GM23248 (cell line): ENCODE measurements at places on chromosomes 13 and 19. TPM values are rescaled to one million over a fixed set of nuclear protein-coding genes. Genes with fewer than 3 reads are reported as not detected.

Gene ZNF471
- total RNA-seq = 4.7 and 6.1 TPM in 2 replicates

Gene RASGRP4
- total RNA-seq = not detected in 2 replicates

Gene ZGLP1
- total RNA-seq = 1.8 and 2.5 TPM in 2 replicates

Gene DOCK6
- total RNA-seq = 10.7 and 13.9 TPM in 2 replicates

Gene OR1I1
- total RNA-seq = not detected in 2 replicates

Gene LYPD3
- total RNA-seq = not detected in 2 replicates

DNA sequence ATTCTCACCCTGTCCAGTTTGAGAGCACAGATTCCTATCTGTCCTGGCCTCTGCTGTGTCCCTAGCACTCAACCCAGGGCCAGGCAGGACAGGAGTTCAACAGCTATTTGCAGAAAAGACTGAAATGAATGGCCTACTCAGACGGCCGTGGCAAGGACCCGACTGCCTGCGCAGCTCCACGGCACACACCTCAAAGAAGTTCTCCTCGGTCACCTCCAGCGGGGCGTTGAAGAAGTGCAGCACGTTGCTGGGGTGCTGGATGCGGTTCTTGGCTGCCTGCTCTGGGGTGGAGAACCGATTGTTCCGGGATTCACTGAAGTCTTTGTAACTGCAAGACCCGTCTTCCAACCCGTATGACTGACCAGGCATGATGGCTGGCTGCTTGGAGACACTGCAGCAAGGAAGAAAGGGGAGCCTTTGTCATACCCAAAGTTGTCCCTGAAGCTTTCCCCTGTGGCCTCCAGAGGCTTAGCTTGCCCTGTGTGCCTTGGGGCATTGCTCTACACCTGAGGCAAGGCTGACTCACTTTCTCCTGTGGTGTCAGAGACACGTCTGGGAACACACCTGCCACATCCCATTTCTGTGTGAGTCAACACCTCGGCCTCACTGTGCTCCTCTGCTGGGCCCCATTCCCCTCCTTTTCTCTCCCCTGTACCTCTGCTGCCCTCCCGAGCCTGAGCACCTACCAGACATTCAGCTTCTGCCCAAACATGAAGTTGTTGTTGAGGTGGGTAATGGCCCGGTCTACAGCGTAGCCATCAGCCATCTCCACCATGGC, 6.8 kb upstream of the ECH1 start:
- no peaks in the 10 kb centered on the region for H3K27me3 ChIP-seq
- H3K36me3 ChIP-seq = peaks cover 70% of the 10 kb centered on the region
- DNase-seq = no peak
- peaks cover 8% of the 10 kb centered on the region; the same call in 1 of the 2 replicates for H3K4me1 ChIP-seq

DNA sequence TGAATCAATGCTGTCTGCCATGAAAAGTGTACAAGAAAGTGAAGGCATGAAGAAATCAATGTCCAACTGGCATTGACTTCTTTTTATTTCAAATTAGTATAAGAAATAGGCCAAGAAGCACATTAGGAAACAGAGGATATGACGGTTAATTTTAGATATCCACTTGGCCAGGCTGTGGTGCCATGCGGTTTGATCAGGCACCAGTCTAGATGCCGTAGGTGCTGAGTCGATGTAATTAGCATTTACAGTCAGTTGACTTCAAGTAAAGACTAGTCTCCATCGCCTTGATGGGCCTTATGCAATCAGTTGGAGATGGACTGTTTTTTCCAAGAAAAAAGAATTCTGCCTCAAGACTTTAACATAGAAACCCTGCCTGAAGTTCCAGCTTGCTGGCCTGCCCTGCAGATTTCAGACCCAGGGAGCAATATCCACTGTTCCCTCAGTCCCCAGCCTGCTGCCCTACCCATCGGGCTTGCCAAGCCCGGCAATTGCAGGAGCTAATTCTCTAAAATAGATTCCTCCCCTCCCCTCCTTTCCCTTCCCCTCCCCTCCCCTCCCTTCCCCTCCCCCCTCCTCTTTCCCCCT, 120.5 kb upstream of the PEG3 start:
- H3K27ac ChIP-seq = no peak overlapping the region
- H3K4me1 ChIP-seq = no peaks in the 10 kb centered on the region
- no peaks in the 10 kb centered on the region for H3K36me3 ChIP-seq
- no peaks in the 10 kb centered on the region for H3K27me3 ChIP-seq
- DNase-seq = no peak

GRCh38 chr13:101489643-101490405, 37.3 kb downstream of the ITGBL1 start:
- H3K27ac ChIP-seq = peak overlapping the region; percentile 21; the same call in 1 of the 2 replicates
- peaks cover 8% of the 10 kb centered on the region; the same call in 1 of the 2 replicates for H3K36me3 ChIP-seq
- H3K27me3 ChIP-seq = no peaks in the 10 kb centered on the region
- peaks cover 54% of the 10 kb centered on the region for H3K4me1 ChIP-seq
- peak; percentile 54 for DNase-seq

GRCh38 chr13:33353210-33353609, 67.7 kb upstream of the STARD13 start:
- no peak overlapping the region for H3K27ac ChIP-seq
- no peak overlapping the region for H3K4me3 ChIP-seq
- DNase-seq = no peak

- H3K27ac ChIP-seq = no peak overlapping the region
- H3K36me3 ChIP-seq = no peaks in the 10 kb centered on the region
- no peaks in the 10 kb centered on the region for H3K4me1 ChIP-seq
- DNase-seq = no peak
- peaks cover 52% of the 10 kb centered on the region for H3K27me3 ChIP-seq
Measured at GRCh38 chr19:47854459-47854858, 4.6 kb upstream of the TPRX2 start.

DNA sequence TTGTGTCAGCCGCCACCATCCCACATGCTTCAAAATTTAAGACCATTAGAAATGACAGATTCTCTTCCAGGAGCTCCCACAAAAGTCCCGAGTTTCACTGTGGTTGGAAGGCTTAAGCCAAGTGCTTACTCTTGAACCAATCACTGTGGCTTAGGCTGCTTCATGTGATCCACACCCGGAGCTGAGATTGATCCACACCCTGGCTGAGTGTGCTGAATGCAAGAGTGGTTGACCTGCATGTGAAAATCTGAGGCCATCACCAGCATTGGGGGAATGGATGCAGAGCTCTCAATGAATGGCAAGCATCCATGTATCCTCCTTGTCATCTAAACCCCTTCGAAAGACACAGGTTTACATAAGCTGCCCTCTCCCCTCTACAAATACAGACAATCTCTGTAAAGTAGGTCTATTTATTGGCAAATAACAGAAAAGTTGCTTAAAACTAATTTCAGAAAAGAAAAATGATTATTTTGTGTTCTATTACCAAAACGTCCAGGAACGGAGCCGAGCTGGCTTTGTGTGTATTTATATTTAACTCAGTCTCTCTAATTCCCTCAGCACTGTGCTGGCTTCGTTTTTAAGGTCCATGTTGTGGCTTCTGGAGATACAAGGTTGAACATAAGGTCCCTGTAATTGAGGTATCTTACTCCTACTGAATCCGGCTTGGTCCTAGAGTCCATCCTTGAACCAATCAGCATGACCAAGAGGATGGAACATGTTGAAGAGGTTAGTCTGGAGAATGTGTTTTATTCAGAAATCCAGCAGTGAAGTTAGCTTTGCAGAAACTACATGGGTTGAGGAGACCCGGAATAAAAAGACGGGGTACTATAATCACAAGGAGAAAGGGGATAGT, 332.4 kb downstream of the LIG4 start:
- 0 out of 2 replicates have a peak, but pooled peaks cover 7% of the 10 kb centered on the region for H3K27me3 ChIP-seq
- DNase-seq = no peak
- H3K4me1 ChIP-seq = peaks cover 31% of the 10 kb centered on the region
- no peak overlapping the region for H3K27ac ChIP-seq

- H3K27me3 ChIP-seq = peaks cover 63% of the 10 kb centered on the region
- H3K27ac ChIP-seq = no peak overlapping the region
- H3K36me3 ChIP-seq = no peaks in the 10 kb centered on the region
- H3K4me1 ChIP-seq = no peaks in the 10 kb centered on the region
- no peak overlapping the region for H3K4me3 ChIP-seq
- DNase-seq = no peak
Measured at GRCh38 chr13:57633950-57634838, 2.6 kb downstream of the PCDH17 start.

DNA sequence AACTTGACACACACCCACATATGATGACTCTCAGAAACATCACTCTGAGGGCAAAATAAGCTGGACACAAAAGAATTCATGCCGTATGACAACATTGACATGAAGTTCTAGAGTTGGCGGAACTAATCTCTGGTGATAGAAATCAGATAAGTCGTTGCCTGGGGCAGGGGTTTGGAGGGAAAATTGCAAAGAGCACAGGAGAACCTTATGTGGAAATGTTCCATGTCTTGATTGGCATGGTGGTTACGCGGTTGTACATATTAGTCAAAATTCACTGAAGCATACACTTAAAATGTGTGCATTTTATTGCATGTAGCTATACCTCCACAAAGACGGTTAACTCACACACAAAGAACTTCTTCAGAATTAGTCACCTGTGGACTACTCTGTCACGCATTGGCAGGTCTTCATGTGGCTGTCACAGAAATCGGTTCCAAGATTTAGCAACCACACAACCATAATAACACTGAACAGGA, 137.8 kb upstream of the GJB6 start:
- no peak overlapping the region for H3K4me3 ChIP-seq
- H3K36me3 ChIP-seq = no peaks in the 10 kb centered on the region
- H3K27me3 ChIP-seq = peaks cover 12% of the 10 kb centered on the region
- DNase-seq = no peak
- H3K27ac ChIP-seq = no peak overlapping the region
- no peaks in the 10 kb centered on the region for H3K4me1 ChIP-seq

DNA sequence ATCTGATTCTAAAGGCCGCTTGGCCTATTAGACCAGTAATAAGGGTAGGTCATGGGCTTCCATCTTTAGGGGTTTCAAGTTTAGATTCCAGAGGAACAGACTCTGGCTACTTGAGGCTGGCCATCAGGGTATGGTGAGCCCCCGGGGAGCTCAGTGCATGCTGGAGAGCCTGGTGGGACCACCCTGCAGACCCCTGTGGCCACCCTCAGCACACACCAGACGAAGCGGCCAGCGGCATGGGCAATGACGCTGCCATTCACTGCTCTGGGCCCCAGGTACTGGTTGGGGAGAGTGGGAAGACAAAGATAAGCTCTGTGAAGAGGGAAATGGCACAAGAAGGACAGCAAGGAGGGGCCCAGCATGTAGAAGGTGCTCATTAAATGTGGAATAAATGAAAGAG, 98.8 kb upstream of the SLC15A1 start:
- no peaks in the 10 kb centered on the region for H3K27me3 ChIP-seq
- H3K4me1 ChIP-seq = peaks cover 9% of the 10 kb centered on the region
- H3K27ac ChIP-seq = no peak overlapping the region
- no peak for DNase-seq
- H3K4me3 ChIP-seq = no peak overlapping the region
- no peaks in the 10 kb centered on the region for H3K36me3 ChIP-seq

DNA sequence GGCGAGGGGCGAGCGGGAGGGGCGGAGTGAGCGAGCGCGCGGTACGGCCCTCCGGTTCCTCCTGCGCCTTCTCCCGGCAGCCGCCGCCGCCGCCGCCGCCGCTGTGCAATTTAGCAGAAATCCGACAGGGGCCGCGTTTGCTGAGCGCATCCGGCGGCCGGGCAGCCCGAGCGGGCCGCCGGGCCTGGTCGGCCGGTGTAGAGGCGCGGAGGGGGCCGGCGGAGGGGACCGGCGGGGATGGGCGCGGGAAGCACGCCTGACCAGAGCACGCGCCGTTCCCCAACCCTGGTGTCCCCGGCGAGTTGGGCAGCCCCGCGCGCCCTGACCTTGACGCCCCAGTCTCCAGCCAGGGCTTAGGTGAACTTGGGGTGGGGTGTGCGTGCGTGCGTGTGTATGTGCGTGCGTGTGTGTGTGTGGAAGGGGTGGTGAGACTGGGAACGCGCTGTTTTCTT, 144.5 kb upstream of the ZNF536 start:
- H3K27ac ChIP-seq = no peak overlapping the region
- peak; percentile 90 for DNase-seq
- peaks cover 14% of the 10 kb centered on the region; the same call in 1 of the 2 replicates for H3K4me1 ChIP-seq
- H3K4me3 ChIP-seq = peak overlapping the region; percentile 76
- H3K27me3 ChIP-seq = peaks cover 13% of the 10 kb centered on the region; the same call in 1 of the 2 replicates

DNA sequence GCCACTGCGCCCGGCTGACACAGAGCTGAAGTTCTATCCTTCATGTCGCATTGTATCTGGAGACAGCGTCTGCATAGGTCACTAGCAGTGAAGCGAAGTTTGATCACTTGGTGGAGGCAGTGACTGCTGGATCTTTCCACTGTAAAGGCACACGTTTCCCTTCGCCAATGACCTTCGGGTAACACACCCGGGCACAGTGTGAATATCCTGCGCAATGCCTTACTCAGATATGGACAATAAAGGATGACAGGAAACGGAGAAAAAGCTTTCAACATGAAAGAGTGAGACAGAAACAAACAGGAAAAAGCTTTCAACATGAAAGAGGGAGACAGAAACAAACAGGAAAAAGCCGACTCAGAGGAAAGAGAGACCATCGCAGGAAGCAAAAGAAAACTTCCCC, 17.1 kb downstream of the ARL11 start:
- no peak overlapping the region for H3K27ac ChIP-seq
- no peak overlapping the region for H3K4me3 ChIP-seq
- no peak for DNase-seq

DNA sequence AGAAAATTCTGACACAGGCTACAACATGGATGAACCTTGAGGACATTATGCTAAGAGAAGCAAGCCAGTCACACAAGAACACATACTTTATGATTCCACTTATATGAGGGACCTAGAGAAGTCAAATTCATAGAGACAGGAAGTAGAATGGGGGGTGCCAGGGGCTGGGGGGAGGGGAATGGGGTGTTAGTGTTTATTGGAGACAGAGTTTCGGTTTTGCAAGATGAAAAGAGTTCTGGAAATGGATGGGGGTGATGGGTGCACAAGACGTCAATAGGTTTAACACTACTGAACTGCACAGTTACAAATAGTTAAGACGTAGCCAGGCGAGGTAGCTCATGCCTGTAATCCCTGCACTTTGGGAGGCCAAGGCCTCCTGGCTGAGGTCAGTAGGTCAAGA, 3.5 kb upstream of the ZNF787 start:
- no peak overlapping the region for H3K27ac ChIP-seq
- no peaks in the 10 kb centered on the region for H3K36me3 ChIP-seq
- DNase-seq = no peak
- no peak overlapping the region for H3K4me3 ChIP-seq
- H3K27me3 ChIP-seq = no peaks in the 10 kb centered on the region

DNA sequence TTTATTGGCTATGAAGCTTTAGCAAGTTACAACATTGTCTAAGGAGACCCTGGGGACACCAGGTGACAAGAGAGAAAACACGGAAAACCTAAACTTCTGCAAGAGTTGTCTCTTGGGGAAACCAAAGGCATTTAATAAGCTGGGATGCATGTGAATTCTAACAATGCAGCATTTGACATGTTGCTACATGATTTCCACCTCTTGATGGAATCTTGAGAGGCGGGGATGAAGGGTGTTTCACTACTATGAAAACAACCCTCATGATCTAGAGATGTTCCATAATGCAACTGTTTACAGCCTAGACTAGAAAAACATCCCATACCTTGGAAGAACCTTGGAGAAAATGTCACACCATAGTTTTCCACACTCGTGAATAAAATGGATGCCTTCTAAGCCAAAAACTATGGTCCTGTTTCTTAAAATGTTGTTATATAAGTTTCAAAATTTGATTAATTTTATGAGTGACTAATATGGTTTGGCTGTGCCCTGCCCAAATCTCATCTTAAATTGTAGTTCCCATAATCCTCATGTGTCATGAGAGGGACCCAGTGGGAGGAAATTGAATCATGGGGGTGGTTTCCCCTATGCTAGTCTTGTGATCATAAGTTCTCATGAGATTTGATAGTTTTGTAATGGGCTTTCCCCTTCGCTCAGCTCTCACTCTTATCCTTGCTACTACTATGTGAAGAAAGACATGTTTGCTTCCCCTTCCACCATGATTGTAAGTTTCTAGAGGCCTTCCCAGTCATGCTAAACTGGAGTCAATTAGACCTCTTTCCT, 164.6 kb downstream of the TNFSF13B start:
- DNase-seq = no peak
- H3K4me3 ChIP-seq = no peak overlapping the region
- no peaks in the 10 kb centered on the region for H3K27me3 ChIP-seq
- no peaks in the 10 kb centered on the region for H3K36me3 ChIP-seq
